ENCODE measurements at places on chromosomes 3 and 15.

- DNase-seq: no peak
Measured at GRCh38 chr15:73150831-73151230, 98.6 kb downstream of the NEO1 start.

DNA sequence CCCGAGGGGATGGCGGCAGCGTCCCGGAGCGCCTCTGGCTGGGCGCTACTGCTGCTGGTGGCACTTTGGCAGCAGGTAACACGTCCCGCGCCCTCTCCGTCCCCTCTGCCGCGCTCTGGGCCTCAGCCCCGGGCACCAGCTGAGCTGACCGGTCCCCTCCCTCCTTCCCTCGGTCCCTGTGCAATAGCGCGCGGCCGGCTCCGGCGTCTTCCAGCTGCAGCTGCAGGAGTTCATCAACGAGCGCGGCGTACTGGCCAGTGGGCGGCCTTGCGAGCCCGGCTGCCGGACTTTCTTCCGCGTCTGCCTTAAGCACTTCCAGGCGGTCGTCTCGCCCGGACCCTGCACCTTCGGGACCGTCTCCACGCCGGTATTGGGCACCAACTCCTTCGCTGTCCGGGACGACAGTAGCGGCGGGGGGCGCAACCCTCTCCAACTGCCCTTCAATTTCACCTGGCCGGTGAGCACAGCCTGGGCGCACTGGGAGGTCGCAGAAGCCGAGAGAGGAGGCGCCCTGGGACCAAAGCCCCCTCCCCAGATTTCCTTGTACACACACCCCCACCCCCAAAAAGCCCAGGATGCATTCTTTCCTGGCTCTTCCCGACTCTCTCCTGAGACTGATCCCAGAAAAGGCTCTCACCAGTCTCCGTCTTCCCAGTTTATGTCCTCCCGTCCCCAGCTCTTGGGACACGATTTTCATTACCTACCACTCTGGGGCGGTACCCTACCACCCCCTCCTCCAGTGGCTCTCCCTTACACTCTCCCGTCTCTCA lies 705 bp downstream of the DLL4 start:
- peak; percentile 61 for DNase-seq

DNA sequence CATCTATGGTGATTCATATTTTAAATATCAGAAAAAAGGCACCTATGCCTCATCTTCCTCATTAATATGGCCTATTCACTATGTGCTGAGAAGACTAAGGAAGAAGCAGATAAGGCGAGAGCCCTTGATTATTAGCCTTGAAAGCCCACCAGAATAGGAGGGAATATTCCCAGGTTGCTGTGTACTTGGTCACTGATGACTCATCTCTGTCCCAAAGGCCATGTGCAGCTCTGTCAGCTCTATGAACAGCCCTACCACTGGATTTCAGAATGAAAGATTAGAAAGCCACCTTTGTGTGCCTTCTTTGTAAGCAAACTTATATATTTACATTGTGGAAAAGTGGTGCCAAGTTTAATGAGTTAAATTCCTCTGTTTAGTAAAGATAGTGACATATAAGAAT lies 211.5 kb downstream of the NFKBIZ start:
- DNase-seq: peak; percentile 38

GRCh38 chr3:66380200-66380932 lies 120.5 kb downstream of the LRIG1 start:
- no peak for DNase-seq

GRCh38 chr15:69165637-69166025 lies 5.2 kb downstream of the GLCE start:
- no peak for DNase-seq

DNA sequence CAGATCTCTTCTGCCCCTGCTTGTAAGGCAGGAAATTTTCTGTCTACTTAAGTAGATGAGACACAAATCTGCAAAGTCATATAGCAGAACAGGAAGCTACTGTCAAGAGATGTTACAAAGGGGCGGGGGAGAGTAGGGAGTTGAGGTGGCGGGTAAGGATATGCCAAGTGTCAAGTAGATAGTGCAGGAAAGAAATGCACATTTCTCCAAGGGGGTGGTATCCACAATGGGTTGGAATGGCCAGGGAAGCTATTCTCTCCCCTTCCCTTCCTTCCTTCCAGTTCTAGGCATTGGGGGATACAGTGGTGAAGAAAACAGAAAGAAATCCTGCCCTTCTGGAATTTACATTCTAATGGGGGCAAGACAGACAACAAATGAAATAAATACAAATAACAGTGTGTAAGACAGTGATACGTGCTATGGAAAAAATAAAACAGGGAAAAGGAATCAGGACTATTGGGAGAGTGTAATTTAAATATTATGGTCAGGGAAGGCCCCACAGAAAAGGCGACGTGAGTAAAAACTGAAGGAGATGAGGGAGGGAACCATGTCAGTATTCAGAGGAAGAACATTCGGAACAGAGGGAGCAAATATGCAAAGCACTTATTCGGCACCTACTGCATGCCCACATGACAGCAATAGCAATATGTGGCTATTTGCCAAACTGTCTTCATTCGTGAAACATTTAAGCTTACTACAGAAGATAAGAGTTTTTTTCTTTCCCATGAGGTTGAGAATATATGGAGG lies 42.8 kb upstream of the RNU6-1 start:
- no peak for DNase-seq

DNA sequence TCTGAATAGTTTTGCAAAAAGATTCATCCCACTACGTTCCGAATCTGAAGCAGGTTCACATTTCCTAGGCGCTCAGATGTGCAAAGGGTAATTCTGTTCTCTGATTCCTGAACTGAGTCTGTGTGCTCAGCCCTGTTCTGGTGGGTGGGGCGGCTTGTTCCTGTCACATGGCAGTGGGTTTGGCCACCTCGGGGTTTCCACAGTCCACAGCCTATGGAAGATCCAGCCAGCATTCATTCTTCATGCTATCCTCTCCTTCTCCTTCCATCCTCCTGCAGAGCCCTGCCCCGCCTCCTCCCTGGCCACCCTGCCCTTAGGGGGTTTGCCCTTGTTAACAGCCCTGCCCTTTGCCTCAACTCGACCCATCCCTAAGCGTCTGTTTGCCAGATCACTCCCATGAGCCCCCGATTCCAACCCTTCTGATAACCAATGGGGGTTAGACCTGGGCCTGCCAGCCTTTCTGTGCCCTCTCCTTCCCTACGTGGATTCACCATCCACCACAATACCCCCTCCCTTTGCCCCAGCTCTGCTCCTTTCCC lies 31.0 kb downstream of the PRR20G start:
- no peak for DNase-seq

- no peak for DNase-seq
Measured at GRCh38 chr3:24589931-24590880, 95.6 kb upstream of the THRB start.

GRCh38 chr15:74226761-74227540 lies 9.2 kb upstream of the CCDC33 start:
- no peak for DNase-seq

DNA sequence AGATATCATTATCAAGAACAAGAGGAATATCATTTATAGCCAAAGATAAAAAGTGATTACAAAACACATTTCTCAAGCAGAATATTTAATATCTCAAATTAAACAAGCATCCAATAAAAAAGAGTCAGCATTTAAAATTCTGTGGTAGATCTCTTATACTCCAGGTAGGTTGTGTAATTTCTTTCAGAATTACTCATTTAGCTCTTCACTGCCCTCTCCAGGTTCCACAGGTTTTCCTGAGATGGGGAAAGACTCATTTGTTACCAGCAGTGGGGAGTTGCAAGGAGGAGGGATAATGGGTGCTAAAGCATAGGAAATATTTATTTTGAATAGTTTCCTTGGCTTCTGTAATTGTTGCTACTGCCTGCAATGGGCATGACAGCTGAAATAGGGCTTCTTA lies 83.1 kb upstream of the RASGRP1 start:
- DNase-seq: no peak

DNA sequence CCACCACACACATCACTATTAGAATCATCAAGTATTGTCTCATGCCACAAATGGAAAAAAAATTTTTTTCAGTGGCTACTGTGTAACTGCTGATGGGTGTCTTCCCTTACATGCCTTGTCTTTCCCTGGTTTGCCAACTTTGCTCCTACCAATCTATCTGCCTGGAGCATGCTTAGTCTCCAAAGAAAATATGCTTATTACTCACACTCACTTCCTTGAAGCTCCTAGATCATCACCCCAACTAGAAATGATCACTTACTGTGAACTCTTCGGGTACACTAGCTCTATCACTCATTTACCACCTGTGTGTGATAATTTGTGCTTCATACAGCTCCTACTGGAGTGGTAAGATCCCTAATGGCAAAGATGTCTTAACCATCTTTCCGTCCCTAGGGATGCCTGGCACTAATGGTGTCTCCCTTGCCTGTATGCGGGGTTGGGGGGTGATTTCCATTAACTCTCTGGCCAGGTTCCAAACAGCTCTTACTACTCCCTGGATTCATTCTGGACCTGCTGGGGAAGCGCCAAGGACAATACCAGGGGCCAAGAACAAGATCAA lies 799 bp downstream of the VPS33B start:
- DNase-seq: no peak

GRCh38 chr3:41224120-41224806 lies 25.0 kb downstream of the CTNNB1 start:
- DNase-seq: peak; percentile 67

- no peak for DNase-seq
Measured at GRCh38 chr3:153973722-153974265, 147.4 kb upstream of the ARHGEF26 start.

GRCh38 chr3:130758624-130759369 lies 12.2 kb upstream of the PIK3R4 start:
- DNase-seq: no peak

- DNase-seq: peak; percentile 1
Measured at GRCh38 chr3:22089284-22089683, 338.3 kb upstream of the ZNF385D start.

DNA sequence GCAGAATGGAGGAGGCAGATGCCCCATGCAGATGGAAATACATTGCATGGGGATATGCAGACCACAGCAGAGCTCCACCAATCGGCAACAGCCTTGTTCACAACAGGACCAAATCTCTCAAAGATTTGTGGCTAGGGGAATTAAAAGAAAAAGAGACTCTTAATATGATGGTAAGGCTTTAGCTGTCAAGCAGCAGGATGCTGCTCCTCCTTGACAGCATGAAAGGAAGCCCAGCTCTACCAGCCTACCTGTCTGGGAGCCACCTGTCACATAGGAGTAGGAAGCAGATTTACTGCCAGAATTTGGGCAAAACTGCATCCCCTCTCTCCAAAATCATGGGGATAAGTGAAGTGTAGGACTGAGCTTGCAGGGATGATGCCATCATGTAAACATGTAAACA lies 769.6 kb upstream of the ARPP21 start:
- no peak for DNase-seq

DNA sequence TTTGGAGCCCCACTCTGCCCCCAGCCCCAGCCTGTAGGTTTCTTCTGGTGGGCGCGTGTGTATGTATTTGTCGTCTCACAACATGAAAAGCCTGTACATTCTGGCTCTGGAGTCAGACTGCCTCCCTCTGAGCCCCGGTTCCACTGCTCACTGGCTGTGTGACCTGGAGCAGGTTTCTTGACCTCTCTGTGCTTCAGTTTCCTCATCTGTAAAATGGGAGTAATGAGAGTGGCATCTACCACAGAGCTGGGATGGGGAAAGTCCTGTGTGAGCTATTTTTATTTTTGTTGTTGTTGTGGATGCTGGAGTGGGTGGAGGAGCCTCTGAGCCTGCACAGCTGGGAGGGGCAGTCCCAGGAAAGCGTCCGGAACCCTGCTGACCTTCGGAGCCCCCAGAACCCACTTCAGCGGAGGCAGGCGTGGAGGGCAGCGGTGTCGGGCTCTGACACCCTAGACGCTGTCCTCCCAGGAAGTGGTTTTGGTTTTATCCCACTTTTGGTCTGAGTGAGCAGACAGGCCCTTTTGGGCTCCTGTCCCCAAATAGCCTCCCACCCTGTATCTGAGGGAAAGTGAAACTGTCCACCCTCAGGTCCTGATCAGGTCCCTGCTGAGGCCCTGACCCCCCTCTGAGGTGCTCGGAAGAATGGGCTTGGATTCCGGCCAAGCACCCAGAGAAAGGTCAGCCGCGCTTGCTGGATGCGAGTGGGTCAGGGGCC lies 103.5 kb downstream of the CHSY1 start:
- no peak for DNase-seq

DNA sequence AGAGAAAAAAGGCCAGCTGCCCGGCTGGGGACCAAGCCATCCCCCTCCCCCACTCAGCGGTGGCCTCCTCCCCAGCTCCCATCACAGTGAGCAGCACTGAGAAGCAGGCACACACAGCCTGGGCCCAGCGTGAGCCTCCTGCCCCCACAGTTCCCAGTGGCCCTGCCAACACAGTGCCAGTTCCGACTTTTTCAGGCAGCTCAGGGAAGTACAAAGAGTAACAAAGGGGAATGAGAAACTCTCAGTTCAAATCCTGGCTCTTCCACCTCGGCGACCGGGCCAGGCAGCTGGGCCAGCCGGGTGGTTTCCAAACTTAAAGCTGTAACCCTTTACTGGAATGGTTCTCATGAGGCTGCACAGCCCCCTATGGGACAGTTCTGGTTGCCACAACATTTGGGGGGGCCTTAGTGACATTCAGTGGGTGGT lies 18.5 kb downstream of the TNK2 start:
- no peak for DNase-seq

DNA sequence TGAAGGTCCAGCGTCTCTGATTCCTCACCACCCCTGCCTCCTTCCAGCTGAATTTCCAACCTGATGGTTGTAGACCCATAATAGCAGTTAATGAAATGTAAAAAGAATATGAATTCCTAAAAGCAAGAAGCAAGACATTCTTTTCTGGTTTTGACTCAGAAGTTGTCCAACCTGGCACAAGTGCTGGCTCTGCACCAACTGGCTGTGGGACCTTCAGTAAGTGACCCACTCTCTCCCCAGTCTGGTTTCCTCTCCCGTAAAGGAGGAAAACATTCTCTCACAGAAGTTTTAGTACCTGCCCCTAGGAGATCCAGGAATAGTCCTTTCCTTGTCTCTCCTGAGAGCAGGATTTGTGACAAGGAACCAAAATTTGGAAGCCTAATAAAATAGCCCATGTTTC lies 236.9 kb upstream of the TRIM42 start:
- DNase-seq: peak; percentile 8

DNA sequence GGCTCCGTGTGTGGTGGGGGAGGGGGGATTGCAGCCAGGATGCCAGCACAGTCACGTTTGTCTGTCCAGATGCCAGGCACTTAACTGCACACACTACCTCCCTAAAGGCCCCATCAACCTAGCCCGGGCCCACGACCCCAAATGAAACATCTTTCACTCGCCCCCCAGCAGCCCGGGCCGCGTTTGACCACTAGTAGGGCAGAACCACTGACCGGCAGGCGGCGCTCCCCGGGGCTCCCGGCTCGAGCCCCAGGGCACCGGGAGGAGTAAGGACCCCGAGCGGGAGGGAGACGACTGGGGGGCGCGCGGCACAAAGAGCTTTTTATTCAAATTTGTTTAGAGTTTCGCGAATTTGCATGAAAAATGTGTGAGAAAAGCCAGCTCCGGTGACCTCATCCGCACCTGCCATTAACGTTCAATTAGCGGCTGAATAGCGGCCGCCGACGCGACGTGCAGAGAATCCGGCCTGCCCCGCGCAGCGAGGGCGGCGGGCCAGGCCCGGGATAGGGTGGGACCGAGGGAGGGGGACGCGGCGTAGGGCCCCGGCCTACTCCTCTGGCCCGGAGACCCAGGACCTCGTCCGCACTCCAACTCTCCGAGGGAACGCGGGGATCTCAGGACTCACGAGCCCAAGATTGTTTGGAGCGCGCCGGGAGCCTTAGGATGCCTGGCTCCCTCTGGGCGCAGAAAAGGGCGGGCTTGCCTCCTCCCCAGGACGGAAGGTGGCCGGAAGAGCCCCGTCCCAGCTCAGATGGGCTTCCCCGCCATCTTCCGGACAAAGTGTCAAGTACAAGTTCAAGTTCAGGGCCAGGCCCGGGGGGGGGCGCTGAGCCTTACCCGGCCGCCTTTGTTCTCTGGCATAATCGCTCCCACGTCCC lies 64.9 kb upstream of the POLG start:
- DNase-seq: peak; percentile 46

Measured in hepatic stellate cell (primary cell).